ENCODE measurements at places on chromosomes 2 and 18.

- no peak for DNase-seq
Observed at GRCh38 chr2:71477231-71477691, 23.9 kb downstream of the DYSF start.

- DNase-seq, result no peak
Observed at GRCh38 chr2:23235292-23235691, 149.7 kb upstream of the KLHL29 start.

DNA sequence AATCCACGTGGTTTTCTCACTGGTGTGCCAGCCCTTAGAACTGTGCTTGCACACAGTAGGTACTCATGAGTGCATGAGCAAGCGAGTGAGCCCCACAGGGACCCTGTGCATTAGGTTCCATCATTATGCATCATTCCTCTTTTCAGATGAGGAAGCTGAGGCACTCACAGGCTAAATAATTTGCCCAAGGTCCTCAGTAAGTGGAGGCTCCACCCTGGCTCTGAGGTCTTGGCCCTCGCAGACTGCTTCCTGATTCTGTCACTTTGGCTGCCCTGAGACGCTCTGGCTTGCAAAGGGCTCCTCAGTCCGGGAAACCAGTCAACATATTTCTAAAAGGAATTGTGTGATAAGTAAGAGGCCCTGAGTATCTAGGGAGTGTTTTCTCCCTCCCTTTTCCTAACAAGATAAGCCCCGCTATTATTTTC is 71.7 kb downstream of the IL1R2 start:
- DNase-seq, result no peak

DNA sequence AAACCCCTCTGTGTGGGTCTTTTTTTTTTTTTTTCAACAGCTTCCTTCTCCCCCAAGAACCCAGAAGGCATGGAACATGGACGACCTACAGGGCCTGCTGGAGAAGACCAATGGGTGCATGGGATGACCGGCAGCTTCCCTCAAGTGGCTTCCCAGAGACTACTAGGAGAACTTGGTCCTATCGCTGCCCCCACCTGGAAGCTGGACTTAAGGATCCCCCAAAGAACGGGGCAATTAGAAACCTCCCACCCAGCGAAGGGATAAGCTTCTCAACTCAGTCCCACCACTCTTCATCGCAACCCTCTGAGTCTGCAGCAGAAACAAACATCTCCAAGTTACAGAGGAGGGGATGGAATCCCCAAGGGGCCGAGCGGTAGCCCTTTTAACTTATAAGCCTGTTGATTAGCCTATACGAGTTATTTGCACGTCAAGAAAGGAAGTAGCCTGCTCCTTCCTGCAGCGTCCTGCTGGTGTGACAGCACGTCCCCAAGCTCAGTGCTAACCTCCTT is 1.4 kb downstream of the ACTR1B start:
- DNase-seq, result no peak

DNA sequence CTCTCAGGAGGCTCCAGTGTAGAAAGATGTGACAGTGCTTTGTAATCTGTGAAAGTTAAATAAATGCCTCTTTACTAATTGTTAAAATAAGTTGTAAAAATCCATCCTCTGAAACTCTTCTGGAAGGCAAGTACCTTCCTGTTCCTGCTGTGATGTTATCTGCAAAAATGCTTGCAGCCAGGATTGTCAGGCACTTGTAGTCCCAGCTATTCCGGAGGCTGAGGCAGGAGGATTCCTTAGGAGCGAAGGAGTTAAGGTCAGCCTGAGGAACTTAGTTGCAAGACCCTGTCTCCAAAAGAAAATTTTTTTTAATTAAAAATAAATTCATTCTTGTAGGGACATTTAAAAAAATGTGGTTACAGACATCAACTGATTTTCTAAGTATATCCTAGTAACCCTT is 22.7 kb upstream of the BMPR2 start:
- DNase-seq, result no peak

DNA sequence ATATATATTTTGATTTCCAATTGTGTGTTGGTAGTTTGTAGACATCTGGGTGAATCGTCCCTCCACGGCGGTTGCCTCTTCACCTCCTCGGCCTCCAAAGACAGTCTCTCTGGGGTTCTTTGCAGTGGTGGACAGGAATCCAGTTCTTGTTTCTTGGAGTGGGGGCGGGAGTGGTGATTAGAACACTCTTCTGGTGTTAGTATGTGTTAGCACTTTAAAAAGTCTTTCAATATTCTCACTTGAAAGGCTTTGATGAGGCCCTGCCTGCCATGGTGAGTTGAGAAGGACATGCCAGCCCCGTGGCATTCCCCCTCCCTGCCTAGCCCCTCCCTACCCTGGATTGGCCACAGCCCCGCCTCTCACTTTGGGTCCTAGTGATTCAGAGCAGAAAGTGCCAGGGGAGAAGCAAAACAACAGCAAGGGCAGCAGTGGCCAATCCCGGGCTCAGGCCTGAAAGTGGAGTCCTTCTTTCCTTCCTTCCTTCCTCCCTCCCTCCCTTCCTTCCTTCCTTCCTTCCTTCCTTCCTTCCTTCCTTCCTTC is 316.8 kb upstream of the HS6ST1 start:
- DNase-seq, result no peak

- DNase-seq, result no peak
Observed at GRCh38 chr2:229422063-229422462, 151.0 kb upstream of the PID1 start.

DNA sequence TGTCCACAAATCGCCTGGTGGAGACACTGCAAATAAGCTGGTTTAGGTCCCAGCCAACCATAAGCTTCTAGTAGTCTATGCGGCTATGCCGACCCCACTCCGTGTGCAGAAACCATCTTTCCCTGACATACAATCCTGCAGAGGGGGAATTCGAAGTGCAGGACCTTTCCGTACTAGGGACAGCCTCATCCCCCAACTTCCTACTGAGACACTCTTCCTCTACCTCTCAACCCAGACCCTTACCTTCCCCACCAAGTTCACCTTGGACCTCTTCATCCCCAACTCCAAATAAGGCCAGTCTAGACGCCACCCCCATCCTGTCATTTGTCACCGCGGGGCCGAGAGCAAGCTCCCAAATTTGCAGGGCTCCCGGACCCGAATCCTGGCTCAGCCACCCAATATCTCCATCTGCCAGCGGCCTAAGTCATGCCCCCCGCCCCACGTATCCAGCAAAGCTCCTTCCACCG is 496 bp downstream of the SUCLG1 start:
- no peak for DNase-seq

- no peak for DNase-seq
Observed at GRCh38 chr2:36569267-36569856, 28.6 kb downstream of the FEZ2 start.

DNA sequence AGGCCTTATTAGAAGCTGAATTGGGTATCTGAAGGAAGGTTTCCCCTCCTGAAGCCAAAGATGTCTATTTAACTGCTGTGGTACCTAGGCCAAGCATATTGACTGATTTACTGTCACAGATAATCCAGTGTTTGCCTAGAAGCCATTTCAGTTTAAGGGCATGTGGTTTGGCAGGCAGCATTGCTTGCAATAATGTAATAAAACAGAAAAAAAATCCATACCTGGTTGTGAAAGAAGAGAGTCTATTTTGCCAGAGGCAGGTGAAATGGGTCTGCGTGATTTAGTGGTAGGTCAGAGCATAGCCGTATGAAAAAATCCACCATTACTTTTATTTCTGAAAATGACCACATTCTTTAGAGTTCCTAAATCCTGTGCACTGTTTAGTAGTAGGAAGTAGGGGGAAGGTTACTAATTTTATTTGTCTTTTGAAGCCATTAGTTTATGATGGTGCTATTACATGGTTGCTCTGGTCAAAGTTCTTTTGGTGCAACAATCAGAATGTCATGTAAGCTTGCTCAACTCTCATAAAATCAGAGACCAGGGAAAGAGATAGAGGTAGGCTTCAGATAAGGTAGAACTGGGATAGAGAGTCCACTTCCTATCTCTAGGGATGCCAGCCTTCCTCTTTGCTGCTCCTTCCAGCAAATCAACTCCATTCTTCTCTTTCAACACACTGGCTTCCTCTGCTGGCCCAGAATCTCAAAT is 343.4 kb downstream of the GPD2 start:
- no peak for DNase-seq
